ENCODE measurements at places on chromosomes 6 and 20.

DNA sequence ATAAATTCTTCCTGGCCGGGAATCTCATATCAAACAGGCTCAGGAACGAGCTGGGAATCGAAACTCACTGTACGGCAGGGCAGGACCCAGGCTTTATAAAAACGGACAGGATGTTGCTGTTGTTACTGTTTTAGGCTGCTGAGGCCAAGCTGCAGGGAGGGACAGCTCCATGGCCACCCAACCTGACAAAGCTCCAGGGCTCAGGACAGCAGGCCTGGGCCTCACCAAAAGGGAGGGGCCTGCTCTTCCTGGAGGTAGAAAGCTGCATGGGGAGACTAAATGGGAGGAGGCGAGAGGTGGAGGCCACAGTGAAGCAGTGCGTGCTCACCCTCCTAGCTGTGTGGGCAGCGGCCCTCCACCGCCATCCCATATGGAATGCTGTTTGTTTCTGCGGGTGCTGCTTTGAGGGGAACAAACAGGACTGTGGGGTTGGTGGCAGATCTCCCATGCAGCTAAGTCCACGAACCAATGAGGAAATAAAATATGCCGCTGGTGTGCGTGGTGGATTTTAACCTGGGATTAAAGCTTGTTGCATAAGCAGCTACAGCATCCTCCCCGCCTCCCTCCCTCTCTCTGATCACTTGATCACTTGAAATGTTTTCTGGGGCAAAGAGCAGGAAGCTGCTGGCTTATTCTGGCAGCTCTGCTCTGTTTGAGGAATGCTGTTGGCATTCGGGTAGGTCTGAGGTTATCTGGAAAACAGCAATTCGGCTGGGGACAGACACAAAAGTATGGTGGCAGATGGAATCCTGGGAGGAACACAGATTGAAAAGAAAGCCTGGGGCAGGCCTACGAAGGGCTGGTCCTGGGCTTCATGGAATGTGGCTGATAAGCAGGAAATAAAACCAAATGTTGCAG is 2.4 kb upstream of the ZMYND8 start:
- peak; percentile 73 for DNase-seq

DNA sequence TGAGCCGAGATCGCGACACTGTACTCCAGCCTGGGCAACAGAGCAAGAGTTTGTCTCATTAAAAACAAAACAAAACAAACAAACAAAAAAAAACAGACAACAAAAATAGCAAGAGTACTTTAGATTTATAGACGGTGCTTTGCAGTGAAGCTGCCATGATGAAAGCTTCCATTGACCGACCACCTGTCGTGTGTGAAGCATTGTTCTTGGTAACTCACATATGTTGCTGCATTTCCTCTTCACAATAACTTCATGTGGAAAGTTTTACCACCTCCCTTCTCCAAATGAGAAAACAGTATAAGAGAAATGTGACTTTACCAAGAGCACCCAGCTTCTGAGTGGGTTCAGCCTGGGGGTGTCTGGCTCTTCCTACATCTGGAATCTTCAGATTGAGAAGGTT is 56.4 kb upstream of the PTGIS start:
- DNase-seq = no peak

- DNase-seq = no peak
These were observed 18.4 kb downstream of the KAT14 start for GRCh38 chr20:18156045-18156444.

DNA sequence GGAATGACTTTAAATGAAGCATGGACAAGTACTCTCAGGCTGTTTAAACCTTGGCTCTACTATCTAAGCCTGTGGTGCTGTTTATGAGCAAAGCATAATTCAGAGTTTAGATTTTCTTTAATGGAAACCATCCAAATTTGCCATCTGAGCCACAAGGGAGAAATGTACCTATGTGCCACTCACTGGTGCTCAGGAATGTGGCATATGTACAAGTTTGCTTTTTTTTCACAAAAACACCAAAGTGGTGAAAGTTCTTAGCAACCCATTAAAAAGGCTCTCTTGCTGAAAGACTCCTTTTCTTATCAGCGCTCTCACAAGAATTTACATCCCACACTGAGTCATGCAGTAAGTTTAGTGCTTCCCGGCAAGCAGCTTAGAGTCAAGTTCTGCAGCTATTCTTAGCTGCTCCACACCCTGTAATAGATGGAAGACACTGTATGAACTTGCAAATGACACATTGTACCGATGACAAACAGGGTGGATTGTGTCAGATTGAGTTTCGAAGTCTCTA is 57.3 kb upstream of the MLIP start:
- DNase-seq = peak; percentile 74

DNA sequence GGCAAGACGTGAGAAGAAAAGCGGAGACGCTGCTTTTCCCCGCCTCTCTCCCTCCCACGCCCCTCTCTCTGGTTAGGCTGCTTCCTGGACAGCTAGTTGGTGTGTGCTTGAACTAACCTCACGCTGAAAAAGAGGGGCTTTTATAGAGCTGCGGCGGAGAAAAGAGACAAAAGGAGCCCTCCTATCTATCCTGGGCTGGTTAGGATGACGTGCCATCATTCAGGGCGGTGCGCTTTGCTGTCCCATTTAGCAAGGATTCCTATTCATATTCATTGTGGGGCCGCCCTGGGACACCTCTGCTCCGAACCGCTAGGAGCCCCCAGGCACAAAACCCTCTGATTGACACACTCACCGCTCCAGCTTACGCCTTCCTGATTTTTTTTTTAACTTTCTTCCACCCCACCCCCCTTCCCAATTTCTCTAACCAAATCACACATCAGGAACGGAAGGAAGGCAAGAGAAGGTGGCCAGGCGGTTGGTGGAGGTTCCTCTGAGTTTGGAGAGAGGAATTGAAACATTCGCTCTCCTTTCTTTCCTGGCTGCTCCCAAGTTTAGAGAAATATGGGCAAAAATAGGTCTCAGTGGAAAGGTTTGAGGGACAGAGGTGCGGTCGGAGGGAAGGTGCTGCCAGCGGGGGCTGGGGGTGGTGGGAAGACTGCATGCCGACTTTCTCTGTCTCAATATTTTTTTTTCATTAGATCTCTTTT is at the start of gene OLIG3:
Gene OLIG3, minus strand, starts transcription at position 114 of the 707 bp plus-strand sequence. CDS start 224 bp downstream, outside the sequence.
- no peak for DNase-seq

All from BJ (cell line).